ENCODE measurements at places on chromosomes 16 and 17. TPM values are rescaled to one million over a fixed set of nuclear protein-coding genes. Genes with fewer than 3 reads are reported as not detected.

DNA sequence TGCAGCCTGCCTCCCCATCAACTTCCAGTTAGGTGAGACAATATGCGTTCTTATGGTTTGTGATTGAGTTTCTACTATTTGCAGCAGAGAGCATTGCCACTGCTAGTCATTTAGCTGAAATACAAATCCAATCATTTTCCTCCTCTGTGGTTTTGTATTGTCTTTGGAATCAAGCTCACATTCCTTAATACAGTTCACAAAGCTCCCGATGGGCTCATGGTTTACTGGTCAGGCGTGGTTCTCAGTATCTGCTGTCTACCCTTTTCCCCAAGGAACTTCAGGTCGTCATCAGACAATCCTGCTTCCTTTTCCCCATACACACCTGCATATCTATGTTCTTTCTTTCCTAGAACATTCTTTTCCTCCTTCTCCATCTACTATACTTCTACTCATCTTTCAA is 69.6 kb upstream of the GAS7 start:
- no peak for DNase-seq

YPEL3 gene
- 8.0 TPM for total RNA-seq

GDE1 gene
- total RNA-seq: 61.6 TPM

ADAMTS18 gene
- not detected for total RNA-seq

DNA sequence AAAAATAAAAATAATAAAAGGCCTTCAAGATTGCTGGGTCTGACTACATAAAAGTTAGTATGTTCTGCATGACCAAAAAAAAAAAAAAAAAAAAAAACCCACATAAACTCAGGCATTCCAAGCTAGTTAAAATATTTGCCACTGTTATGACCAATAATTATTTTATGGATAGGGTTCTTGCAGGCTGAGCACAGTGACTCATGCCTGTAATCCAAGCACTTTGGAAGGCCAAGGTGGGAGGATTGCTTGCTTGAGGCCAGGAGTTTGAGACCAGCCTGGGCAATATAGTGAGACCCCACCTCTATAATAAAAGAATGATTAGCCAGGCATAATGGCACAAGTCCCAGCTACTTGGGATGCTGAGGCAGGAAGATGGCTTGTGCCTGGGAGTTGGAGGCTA is 8.1 kb downstream of the SCNN1B start:
- no peak for DNase-seq

DNA sequence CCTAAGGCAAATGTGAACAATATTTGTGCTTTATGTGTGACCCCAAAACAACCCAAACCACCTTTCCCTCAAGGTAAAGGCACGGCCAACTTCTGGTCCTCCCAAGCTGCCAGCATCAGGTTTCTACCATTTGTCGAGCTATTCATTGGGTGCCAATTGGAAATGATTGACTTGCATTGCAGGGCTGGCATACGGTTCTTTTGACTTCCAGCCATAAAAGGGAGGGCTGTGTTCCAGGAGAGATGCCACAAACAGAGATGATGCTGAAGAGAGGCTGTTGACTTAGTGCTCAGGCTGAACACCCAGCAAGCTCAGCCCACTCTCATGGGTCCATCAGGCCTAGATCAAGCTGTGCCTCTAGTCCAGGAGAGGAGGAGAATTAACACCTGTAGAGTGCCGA is 252.4 kb downstream of the GRIN2A start:
- DNase-seq: no peak

DNA sequence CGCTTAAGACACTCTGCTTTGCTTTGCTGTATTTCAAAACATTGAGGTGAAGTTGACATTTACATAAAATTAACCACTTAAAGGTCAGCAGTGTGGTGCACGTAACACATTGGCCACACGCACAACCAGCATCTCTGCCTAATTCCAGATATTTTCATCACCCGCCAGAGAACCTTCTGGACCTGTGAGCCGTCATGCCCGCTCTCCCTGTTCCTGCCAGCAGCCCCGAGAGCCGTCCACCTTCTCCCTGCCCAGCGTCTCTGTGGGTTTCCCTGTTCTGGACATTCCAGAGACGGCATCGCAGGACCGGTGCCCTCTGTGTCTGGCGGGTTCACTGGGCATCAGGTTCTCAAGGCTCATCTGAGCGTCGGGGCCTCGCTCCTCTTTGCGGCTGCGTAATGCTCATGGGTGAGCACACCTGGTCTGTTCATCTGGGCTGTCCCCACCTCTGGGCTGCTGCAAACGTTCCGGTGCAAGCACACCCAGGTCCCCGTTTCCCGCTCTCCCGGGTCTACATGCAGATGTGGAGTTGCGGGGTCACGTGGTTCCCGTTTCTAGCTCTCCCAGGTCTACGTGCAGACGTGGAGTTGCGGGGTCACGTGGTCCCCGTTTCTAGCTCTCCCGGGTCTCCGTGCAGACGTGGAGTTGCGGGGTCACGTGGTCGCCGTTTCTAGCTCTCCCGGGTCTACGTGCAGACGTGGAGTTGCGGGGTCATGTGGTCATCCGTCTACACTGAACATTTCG is 48.1 kb upstream of the GNG13 start:
- no peak for DNase-seq

DNA sequence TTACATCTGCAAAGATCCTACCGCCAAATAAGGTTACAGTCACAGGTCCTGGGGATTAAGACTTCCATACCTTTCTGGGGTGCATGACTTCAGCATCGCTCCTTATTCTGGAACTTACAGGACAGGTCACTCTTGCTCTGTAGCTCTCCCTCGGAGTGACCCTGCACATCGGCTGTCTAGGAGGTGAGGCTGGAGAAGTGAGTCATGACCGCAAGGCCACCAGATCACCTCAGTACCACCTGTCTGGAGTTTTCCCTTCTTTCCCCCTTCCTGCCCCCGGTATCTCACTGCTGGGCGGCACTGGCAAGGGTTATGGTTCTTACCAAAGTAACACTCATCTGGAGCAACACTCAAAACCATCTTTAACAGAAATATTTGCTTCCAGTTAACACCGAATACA is 374.8 kb downstream of the SLC39A11 start:
- no peak for DNase-seq

DNA sequence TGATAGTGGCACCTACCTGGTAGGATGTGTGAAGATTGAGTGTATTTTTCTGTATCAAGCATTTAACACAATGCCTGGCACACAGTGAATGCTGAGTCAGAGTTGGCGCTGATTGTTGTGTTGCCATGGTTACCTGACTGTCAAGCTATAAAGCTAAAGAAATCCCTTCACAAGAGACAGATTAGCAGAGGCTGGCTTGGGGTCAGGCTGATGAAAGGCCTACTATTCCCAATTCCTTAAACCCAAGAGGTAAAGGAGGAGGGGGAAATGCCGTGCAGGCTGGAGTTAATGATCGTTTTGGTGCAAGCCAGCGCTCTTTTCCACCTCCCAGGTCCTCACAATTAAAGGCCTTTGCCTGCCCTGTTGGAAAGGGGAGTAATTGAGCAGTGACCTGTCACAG is 5.9 kb downstream of the CLEC19A start:
- DNase-seq: no peak

DNA sequence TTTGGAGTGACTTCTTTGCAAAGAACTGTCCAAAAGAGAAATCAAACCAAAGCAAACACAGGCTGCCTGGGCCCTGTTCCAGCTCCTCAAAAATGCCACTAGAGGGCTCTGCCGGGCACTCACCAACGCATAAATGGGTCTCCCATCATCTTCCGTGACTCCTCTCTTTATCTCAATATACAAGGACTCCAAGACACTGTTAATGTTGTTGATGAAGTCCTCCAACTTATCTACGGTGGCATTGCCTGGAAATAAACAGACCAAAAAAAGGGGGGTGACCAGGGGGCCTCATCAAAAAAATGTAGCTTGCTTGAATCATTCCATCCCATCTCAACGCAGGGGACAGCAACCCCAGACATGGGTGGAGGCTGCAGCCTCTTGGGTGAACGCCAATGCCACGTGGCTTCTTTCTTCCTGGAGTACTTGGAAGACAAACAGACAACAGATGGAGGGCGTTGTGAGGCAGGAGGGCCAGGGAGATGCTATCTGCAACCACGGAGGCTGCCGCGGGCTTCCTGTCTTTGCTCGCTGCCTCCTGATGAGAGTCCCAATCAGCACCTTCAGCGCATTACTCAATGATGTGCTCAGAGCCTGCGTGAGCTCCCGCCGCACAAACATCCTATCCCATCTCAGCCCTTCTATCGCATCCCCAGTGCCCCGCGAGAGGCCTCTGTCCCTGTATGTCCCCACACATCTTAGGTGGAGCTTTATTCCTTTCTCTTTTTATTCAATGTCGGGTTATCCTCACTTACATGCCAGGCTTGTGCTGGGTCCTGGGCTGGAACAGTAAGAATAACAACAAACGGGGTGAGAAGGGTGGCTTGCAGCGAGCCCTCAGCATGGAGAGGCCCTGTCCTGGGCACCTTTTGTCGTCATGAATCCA is 32.0 kb downstream of the KDM8 start:
- DNase-seq: peak; percentile 60

DNA sequence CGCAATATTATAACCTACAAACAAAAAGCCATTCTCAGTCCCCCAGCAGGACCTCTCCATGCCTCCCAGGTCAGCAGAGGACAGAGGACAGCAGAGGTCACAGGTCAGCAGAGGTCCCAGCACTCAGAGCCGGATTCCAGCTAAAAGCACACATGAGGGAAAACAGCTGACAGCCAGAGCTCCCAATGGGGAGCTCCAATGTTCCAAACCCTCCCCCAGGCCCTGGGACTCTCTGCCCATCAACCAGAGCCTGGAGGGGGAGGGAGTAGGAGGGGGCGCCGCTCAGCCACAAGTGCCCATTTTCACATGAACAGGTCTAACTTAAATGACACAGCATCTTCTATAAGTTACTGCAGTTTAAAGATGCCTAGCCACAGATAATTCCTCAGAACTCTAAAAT is 77.5 kb downstream of the ANKRD11 start:
- no peak for DNase-seq

DNA sequence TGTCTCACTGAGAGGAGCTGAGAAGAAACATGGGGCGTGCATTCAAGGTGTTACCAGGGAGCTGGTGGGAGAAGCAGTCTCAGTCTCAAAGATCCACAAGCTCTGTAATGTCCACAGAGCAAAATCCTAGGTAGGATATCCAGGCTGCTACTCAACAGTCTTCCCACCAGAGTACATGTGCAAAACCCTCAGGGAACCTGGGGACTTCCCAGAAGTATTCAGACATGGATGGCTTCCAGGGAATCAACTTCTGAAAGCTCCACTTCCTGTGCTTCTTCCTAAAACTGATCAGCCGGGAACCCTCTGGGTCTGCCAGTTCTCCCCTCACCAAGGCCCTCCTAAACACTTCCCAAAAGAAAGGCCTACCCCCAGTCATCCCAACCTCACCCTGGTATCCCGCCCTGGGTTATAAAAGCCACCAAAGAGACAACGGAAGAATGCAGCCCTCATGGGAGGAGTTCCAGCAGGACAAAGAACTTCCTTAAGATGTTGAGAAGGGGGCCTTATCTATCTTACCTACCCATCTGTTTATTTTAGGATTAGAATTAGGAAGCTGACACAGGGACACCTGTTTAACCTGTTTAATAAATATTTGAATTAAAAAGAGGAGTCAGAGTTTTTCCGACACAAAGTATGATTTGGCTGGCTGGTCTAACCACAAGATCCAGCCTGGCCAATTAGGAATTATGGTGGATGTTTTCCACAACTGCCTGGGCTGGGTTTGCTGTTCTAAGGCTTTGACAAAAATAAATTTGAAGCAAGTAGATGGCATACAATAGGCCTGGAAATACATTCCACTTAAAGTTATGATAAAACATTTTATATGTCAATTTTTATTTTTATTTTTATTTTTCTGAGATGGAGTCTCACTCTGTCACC is 37.0 kb downstream of the CUEDC1 start:
- no peak for DNase-seq

CIBAR2 gene
- total RNA-seq: not detected

DNA sequence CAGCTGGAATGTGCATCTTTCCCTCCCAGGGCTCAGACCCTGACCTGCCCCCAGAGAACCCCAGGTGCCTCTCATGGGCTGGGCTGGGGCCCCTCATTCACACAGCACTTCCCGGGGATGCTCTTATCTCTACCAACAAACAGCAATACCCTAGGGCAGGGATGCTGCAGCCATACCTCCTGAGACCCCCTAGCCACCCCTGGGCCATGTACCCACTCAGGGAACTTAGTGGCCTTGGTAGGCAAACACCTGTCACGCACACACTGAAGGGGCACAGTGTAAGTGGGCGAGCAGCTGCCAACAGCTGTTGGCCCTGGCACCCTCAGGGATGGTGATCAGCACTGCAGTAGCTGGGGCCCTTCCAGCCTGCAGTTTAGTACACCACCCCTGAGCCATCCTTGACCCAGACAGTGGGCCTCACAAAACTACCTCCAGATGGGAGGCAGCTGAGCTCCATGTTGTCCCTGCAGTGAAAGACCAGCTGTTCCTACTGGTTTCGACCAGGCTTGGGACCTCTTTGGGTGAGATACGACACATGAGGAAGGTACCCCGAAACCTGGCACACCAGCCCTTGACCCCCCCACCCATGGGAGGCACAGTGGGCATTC is 1723.6 kb downstream of the TP53TG3F start:
- no peak for DNase-seq
